ENCODE measurements at places on chromosomes 13 and 19.

DNA sequence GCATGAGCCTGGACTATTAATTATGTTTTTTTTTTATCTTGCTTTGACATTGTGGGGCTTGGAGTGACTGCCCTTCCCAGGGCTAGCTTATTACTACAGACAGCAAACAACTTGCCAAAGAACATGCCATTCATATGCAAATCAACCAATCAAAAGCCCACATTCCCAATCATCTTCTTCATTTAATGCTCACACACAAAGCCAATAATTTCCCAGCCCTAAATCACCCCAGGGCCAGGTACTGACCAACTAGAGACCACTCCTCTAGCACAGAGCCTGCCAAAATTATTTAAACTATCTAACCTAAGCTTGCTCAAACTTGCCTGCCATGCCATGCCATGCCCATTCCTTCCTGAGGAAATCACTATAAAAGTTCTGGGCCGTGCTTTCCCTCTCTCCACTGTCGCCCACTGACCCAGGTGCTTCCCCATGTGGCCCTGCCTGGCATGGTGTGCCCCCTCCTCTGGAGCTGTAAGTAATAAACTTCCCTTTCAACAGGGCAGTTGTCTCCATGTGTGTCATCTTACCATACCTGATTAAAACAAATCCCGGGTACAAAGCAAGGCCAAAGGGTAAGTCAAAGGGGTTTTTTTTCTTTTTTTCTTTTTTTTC lies 15.7 kb downstream of the PBX4 start:
- no peak for DNase-seq
- no peaks in the 10 kb centered on the region for H3K27me3 ChIP-seq
- H3K27ac ChIP-seq = no peak overlapping the region
- no peaks in the 10 kb centered on the region for H3K36me3 ChIP-seq

DNA sequence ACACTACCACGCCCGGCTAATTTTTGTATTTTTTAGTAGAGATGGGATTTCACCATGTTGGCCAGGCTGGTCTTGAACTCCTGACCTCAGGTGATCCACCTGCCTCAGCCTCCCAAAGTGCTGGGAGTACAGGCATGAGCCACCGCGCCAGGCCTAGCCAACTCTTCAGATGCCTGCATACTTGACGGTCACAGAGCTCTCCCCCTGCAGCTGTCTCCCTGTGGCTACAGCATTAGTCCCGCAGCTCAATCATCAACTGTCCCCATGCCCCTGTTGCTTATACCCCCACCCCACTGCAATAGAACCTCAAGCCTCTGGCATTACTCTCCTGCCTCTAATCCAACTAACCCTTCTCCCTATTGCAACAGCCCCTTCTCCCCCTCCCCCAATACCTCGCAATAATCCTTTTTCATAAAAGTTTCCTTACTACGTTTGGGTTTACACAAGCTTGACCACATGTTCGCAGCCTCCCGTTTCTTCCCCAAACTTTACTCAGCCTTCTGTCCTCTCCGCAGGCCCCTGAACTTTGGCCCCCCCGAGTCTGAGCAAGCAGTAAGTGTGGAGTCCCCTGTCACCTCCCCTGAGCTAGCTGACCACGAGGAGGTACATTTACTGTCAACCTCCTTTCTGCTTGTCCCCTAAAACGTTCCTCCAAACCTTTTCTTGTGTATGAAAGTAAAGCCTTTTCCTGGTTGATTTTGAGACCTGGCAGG lies 1.7 kb downstream of the ZNF77 start:
- H3K4me3 ChIP-seq = no peak overlapping the region
- no peak overlapping the region for H3K27ac ChIP-seq
- H3K36me3 ChIP-seq = peaks cover 6% of the 10 kb centered on the region
- H3K4me1 ChIP-seq = peaks cover 14% of the 10 kb centered on the region

- H3K4me1 ChIP-seq = peaks cover 4% of the 10 kb centered on the region
- DNase-seq = no peak
- H3K27me3 ChIP-seq = no peaks in the 10 kb centered on the region
- H3K4me3 ChIP-seq = no peak overlapping the region
- H3K36me3 ChIP-seq = no peaks in the 10 kb centered on the region
- H3K27ac ChIP-seq = no peak overlapping the region
These were observed 12.4 kb upstream of the DGKH start for GRCh38 chr13:42035905-42036521.

- no peaks in the 10 kb centered on the region for H3K27me3 ChIP-seq
- H3K4me3 ChIP-seq = peak overlapping the region; percentile 17
- peaks cover 14% of the 10 kb centered on the region for H3K36me3 ChIP-seq
These were observed 4.1 kb downstream of the ARHGEF1 start for GRCh38 chr19:41886761-41887710.

- H3K4me1 ChIP-seq = peaks cover 10% of the 10 kb centered on the region
- no peak overlapping the region for H3K27ac ChIP-seq
- H3K36me3 ChIP-seq = no peaks in the 10 kb centered on the region
These were observed 2.4 kb downstream of the ELAVL3 start for GRCh38 chr19:11478167-11479089.
